ENCODE measurements at places on chromosomes 4 and X.

DNA sequence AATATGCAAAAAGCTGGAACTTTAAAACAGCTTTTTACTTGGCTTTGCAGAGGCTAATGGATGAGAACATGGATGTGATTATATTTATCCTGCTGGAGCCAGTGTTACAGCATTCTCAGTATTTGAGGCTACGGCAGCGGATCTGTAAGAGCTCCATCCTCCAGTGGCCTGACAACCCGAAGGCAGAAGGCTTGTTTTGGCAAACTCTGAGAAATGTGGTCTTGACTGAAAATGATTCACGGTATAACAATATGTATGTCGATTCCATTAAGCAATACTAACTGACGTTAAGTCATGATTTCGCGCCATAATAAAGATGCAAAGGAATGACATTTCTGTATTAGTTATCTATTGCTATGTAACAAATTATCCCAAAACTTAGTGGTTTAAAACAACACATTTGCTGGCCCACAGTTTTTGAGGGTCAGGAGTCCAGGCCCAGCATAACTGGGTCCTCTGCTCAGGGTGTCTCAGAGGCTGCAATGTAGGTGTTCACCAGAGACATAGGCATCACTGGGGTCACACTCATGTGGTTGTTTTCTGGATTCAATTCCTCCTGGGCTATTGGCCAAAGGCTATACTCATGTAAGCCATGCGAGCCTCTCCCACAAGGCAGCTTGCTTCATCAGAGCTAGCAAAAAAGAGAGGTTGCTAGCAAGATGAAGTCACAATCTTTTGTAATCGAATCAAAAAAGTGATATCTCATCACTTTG is 15.6 kb downstream of the TLR8 start:
- no peak for DNase-seq

GRCh38 chr4:43234626-43235415 is 342.3 kb downstream of the GRXCR1 start:
- DNase-seq: no peak

- DNase-seq: no peak
Observed at GRCh38 chr4:182680234-182680653, 236.9 kb downstream of the DCTD start.

GRCh38 chr4:155170569-155170968 is 37.9 kb upstream of the NPY2R start:
- DNase-seq: no peak

DNA sequence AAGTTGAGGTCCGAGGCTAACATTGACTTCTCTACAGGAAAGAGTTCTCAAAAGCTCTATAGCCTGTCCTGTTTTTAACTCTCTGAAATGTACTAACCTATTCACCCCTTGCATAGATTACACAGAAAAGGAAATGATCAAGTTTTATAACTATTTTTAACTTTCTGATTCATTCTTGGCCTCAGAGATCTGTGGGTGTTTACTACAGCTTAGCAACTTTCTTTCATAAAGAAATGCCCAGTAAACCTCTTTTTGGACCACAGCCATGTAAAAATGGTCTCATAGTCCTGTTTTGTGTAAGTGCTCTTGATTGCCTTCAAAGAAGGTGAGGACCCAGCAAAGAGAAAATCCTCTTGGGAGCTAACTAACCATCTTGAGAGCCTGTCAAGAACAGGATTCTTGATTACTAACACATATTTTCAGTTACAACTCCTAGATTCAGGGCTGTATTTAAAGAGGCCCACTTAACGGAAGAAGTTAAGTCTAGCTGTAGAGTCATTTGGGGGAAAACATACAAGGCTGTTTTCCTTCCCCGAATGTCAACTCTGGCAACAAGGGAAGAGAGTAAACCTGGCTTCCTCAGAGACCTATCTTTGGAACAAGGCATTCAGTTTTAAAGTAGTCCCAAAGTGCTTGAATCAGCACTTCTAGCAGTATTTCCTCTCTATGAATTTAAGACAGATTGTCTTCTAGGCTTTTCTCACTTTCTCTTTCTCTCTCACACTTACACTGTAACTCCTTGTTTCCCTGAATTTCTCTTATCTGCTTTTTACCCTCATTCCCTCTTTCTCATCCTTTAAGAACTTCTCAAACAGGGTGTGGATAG is 78.2 kb downstream of the IL21 start:
- DNase-seq: no peak

DNA sequence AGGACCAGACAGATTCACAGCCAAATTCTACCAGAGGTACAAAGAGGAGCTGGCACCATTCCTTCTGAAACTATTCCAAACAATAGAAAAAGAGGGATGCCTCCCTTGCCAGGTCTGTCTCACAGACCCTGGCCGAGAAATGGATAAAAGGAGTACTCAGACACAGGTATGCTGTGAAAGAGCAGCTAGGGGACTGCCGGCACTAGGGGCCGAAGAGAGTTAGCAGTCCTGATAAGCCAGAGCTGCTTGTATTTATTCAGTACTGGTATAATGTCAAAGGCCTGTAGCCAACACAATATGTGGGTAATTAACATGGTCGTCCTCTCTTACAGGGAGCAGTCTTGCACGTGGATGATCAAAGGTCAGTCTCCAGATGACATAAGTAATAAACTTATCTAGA is 1042.1 kb upstream of the LCORL start:
- no peak for DNase-seq

GRCh38 chr4:5800496-5800895 is 89.5 kb downstream of the EVC start:
- DNase-seq: no peak

DNA sequence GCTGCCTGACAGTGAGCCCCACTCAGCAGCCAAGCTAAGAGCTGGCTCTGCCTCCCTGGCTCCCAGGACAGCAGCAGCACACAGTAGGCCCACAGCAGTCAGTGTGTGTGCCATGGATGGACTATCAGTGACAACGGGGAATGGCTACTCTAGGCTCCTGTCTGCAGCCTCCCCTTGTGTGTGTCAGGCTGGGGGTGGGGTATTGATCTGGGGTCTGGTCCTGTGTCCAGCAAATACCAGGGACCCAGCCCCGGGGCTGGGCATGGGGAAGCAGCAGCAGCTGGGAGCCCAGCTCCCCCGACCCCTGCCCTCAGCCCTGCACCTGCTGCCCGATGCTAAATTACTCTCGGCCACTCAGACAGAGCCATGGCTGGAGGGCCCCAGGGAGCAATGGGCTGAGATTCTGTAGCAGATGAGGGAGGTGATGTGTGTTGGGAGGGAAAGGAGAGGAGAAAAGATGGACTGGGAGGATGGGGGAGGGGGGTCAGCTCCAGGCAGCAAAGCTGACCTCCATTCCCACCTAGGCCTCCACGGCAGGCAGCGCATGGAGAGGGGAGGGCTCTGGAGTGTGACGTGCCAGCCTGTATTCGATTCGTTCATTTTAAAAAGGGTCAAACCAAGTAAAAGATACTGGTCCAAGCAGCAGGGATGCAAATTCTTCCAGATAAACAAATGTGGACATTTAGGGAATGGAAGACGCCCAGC is 61.3 kb upstream of the CRMP1 start:
- no peak for DNase-seq

GRCh38 chr4:35975617-35976355 is 268.5 kb downstream of the ARAP2 start:
- no peak for DNase-seq

DNA sequence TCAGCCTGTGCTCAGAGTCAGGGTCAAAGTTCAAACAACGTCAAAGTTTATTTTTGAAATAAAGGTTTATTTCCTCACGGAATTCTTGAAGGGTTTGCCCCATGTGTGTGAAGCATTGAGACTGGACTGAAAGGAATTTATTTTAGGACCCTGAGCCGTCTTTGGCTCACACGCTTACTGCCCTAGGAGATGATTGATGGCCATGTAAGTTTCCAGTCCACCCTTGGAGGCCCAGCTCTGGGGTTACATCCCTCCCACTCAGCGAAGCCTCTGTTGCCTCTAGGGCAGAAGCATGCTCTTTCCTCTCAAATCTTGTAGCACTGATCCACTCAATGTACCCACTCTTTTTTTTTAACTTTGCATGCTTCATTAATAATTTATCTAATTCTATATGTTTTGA is 4.5 kb upstream of the NHSL2 start:
- DNase-seq: no peak

- no peak for DNase-seq
Observed at GRCh38 chr4:32684160-32684559, 1964.0 kb downstream of the PCDH7 start.

GRCh38 chr4:119025420-119025819 is 110.2 kb upstream of the MYOZ2 start:
- DNase-seq: no peak

DNA sequence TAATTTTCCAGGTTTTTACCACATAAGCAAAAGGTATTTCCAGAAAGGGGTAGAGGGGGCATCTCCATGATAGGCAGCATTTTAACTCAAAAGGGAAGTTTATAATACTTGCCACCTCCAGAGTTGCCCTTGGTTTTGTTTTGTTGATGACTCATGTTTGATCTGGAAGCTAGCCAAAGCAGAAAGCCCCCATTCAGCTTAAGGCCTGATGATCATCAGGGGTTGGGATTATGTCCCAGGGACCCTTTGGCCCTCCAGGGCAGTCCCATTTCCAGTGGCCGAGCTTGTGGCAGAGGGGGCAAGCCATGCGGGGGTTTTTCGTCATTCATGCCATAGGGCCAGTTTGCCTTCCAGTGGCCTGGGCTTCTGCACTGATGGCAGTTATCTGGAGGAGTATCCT is 143.0 kb upstream of the PLAC1 start:
- peak; percentile 9 for DNase-seq

DNA sequence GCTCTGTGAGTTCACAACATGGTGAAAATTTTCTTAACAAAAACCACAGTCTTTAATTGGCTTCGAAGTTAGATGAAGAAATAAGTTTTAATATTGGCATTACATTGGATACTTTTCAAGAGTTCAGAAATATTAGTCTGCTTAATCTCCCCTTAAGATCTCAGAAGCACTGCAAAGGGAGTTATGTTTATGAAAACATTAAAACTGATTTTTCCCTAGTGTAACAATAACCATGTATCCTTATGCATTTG is 1.5 kb downstream of the SETD7 start:
- no peak for DNase-seq

- DNase-seq: no peak
Observed at GRCh38 chr4:53923921-53924320, 140.5 kb downstream of the CHIC2 start.

DNA sequence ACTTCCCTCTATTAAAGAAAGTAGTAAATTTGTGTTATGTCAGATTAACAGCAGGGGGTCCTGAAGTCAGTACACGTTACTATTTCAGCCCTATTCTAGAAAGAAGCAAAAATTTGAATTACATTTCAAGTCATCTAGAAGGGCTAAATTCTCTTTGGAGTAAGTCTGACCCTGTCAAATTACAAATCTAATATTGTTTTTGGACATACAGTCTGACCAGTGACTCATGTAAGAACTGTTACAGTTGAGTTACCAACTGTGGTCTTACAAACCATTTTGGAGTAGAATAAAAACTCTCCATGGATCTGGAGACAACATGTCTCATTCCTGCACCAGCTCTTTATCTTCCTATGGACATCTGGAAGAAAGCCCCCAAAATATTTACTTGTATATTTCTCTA is 36.0 kb upstream of the GYPA start:
- no peak for DNase-seq

DNA sequence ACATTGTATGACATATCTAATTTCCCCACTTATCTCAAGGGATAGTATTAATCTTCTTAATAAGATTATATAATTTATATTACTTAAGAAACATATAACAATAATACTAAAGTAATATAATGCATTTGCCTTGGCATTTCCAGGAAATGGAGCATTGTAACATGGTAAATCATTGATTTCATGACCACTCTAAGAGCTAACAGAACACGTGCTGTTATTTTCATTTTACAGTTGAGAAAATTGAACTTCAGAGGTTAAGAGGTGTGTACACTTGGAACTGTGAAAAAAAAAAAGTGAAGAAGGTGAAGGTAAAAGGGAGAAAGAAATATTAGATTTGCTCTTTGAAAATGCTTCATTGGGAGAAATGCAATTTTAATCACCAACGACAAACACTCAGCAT is 522.6 kb downstream of the IL15 start:
- DNase-seq: no peak

GRCh38 chr4:7180938-7181337 is 11.4 kb upstream of the SORCS2 start:
- no peak for DNase-seq

- no peak for DNase-seq
Observed at GRCh38 chr4:13543032-13543838, 1.1 kb downstream of the NKX3-2 start.

DNA sequence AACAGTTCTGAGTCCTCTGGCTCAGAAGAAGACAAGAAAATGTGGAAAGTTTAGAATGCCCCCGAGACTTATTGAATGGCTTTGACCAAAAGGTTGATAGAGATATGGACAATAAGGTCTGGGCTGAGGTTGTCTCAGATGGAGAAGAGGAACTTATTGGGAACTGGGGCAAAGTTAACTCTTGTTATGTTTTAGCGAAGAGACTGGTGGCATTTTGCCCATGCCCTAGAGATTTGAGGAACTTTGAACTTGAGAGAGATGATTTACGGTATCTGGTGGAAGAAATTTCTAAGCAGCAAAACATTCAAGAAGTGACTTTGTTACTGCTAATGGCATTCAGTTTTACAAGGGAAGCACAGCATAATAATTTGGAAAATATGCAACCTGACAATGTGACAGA is 1549.3 kb upstream of the ADGRL3 start:
- no peak for DNase-seq

DNA sequence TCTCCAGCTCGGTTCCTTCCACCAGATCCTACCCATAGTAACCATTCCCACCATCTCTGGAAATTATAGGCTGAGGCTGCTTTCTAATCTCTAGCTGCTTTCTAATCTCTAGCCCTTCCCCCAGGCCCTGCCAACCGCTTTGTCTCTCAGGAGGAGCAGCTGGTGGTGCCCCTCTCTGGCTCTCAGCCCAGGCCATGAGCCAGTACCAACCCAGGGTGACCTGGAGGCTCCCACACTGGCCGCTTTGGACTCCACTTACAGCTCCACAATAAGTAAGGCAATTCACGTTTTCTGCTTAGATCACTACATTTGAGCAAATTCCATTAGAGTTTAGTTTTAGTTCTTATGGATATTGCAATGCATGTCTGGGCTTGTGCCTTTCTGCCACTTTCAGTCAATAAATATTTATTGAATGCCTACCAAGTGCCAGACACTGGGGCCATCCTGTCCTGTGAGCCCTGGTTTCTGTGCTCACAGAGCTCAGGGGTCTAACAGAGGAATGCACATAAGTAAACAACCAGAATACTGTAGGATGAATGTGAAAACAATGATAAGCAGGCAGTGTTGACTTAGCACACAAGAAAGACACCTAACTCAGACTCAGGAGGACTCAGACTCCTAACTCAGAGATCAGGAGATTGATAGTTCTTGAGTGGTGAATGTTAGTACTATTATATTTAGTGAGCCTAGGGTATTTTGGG is 38.9 kb downstream of the SMC1A start:
- no peak for DNase-seq

DNA sequence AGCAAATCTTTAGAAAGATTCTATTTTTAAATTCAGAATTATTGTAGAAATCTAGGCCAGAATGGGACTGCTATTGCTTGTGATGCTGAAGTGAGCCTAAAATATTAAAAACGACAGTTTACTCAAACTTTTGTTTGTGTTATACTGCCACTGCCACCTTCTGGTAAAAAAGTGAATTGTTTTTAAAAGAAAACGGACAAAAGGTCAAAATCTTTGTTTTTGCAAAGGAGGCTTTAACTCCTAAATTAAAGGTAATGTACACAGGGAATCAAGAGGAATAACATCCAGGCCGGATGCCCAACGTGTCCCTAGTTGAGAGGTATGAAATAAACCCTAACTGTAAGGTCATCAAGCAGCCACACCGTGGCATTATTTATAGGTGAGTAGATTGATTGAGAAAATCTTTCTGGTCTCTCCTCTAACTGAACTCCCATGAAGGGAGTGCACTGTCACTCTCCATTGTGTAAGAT is 338.3 kb upstream of the GALNT7 start:
- DNase-seq: no peak

GRCh38 chr4:180134091-180134866 is 2108.9 kb upstream of the TENM3 start:
- DNase-seq: no peak
